ENCODE measurements at places on chromosomes 3 and 15.

DNA sequence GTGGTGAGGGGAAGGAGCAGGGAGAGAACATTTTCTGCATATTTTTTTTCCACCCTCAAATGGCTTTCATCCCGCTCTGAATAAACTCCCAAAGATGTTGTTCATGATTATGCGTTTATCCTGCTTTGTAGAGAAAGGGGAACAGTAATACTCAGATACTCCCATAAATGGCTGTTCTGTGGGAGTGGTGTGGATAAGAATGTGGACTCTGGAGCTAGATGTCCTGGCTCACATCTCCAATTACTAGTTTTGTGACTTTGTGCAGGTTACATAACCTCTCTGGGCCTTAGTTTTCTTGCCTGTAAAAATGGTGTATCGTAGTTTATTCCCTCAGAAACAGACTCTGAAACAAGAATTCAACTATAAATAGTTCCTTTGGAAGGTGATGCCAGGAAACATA, 395.4 kb upstream of the SUCLG2 start:
- no peak for DNase-seq

- DNase-seq = no peak
Measured at GRCh38 chr3:135788978-135789377, 176.6 kb upstream of the PPP2R3A start.

DNA sequence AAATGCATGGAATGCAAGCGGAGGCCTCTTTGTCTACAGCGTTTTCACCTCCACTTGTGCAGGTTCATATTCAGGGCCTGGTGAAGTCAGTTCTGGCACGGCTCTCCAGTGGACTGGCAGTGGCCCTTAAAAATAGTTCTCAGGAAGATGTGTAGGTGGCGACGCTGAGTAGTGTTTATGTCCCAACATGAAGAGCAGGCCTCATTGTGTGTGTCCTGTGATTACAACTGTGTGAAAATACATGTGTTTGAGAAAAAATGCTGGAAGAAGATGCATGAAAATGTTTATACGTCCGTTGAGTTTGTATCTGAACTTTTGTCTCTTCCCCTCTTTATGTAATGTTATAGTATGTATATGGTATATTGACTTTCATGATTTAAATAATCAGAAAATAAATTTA, 7.2 kb downstream of the LIPC start:
- no peak for DNase-seq

DNA sequence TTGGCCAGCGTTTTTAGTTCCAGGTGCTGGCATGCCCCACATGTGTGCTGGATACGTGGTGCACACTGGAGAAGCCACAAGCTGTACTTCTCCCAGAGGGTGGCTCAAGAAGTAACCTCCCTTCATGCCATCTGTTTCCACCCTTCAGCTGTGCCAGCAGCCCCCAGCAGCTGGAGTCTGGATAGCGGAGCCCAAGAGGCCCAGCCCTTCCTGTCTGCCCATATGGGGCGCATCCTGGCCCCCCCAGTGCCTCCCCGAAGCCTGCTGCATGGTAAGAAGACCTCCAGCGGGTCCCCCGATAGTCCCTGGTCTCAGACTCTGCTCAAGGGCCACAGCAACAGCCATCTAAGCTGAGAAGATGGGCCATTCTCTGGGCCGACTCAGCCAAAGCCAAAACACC, 5.8 kb upstream of the MANF start:
- no peak for DNase-seq

- no peak for DNase-seq
Measured at GRCh38 chr3:114827495-114827894, 319.6 kb downstream of the ZBTB20 start.

GRCh38 chr3:172150913-172151650, 111.7 kb downstream of the FNDC3B start:
- no peak for DNase-seq

- no peak for DNase-seq
Measured at GRCh38 chr3:185406121-185406620, 43.2 kb downstream of the MAP3K13 start.

GRCh38 chr3:126078866-126079265, 5.1 kb downstream of the SLC41A3 start:
- no peak for DNase-seq

- no peak for DNase-seq
Measured at GRCh38 chr15:65576664-65577063, 34.3 kb downstream of the INTS14 start.

- DNase-seq = no peak
Measured at GRCh38 chr15:64315216-64315615, 40.8 kb downstream of the CSNK1G1 start.

- DNase-seq = no peak
Measured at GRCh38 chr3:115325539-115325938, 178.5 kb upstream of the ZBTB20 start.

DNA sequence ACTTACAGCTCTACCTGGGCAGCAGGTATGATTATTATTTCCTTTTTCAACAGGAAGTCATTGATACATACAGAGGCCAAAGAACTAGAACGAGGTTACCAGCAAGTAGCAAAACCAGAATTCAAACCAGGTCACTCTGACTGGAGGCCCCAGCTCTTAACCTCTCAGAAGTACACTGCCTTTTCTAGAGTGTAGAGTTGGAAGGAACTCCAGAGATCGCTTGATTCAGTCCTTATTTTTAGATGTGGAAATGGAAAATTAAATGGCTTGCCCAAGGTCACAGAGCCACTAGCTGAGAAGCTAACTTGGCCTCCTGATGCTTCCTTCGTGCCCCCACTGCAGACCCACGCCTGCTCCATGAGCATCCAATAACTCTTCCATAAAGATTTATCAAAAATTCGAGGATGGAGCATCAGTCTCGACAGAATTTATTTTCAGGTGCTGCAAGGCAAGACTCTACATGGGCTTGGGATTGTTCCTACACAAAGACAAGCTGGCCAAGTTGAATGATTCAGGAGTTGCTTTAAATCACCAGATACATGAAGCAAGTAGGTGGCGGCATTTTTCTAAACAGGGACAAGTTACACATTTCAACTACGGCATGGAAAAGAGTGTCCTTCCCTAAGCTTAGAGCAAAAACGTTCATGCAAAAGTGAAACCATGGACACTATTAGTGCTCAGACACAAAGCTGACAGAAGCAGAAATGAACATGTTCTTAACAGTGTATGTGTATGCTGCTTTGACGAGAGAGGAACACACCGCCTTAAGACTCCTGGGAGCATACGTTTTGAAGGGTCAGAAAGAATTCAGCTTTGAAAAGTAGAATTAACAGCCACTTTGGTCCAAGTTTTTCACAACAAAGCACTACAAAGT, 235.7 kb downstream of the THRB start:
- DNase-seq = no peak

- no peak for DNase-seq
Measured at GRCh38 chr3:165854696-165855095, 17.5 kb upstream of the BCHE start.

DNA sequence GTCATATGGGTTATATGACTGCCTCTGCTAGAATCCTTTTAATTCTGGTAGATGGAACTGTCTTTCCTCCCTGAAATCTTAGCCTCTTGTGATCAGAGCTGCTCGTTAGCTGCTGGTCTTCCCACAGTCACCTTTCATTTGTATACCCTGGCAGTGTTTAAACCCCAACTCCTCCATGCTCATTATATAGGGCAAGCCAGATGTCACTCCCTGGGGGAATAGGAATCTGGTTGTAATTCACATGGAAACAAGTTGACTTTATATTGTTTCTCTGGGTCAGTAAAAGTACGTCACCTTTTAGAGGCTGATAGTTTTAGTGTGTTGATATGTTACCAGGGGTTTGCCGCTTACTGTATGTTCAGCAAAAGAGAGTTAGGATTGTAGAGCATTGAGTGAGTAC, 103.5 kb downstream of the ITPR1 start:
- no peak for DNase-seq

GRCh38 chr3:74651292-74651691, 36.8 kb upstream of the CNTN3 start:
- DNase-seq = no peak

DNA sequence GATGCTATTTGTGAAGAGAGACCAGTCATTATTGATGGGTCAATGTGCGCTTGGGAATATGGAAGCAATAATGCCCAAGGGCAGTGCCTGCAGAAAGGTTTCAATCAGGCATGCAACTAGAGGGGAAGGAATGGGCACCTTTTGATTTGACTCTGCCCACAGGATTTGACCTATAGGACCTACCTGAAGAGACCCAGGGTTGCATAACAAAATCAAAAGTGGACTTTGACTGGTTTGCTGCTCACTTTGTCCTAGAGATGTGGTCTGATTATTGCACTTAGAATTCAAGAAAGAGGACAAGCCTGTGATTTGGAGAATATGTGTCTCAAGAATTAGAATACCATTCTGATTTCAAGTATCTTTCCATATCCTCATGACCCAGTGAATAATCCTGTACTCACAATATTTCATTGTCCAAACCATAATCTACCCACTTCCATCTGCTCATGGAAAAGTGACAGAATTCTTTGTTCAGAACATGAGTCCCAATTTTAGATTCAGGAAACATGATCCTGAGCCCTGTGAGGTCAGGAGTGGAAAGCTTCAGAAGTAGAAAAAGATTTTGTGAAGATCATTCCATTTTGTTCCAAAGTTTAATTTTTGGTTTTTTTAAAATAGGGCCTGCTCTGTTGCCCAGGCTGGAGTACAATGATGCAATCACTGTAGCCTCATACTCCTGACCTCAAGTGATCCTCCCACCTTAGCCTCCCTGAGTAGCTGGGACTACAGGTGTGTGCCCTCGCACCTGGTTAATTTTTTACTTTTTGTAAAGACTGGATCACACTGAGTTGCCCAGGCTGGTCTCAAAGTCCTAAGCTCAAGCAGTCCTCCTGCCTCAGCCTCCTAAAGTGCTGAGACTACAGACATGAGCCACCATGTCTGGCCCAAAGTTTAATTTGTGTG, 151.3 kb upstream of the NR2E3 start:
- DNase-seq = no peak

DNA sequence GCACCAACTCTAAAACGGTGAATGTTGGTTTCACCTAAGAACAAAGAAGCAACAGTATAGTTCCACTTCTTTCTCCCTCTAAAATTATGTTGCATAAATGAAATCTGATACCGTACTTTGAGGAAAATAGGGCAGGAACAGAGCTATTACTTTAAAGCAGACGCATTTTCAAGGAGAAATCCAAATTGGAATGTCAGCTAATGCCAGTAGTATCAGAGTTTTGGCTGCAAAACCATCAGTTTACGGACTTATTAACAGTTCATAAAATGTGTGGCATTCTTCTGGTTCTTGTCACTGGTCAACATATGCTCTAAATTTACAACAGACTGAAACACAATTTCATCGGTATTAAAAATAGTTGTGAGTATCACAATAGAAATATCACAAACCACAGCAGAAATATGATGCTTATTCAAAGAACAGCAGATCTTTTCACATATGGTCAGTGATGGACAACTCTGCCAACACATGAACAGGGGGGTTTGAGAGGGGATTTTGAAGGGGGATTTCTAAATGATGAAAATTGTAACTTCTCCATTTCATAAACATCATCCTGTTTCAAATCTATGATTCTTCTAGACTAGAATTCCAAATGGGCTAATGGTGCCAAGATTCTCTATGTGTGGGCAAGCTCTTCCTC, 38.7 kb upstream of the ROBO2 start:
- no peak for DNase-seq

DNA sequence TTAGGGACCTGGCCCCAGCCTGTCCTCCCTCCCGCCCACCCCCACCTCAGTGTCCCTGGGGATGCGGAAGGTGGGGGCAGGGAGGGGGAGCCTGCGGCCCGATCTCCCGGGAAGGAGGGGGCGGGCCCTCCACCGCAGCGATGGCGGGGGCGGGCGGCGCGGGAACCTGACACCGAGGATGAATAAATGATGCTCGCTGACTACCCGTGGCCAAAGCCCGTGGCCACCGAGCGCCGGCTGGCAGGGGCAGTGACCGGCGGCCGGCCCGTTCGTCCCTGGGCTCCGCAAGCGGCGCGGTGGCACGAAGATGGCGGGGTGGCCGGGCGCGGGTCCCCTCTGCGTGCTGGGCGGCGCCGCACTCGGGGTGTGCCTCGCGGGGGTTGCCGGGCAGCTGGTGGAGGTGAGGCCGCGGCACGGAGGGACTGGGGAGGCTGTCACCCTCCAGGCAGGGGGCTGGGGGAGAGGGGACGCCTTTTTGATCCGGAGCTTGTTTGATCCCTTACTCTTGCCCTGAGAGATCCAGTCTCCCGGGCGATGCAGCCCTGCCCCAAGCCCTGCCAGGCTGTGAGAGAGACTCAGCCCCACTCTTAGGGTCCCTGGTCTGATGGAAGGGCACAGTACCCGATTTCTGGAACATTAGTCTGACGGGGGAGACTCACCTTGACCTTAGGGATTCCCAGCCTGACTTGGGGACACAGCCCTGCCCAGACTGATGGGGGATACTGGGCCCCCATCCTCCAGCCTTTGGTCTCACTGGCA, at the start of gene TMIE:
Gene TMIE, plus strand, starts transcription at position 212 of the 759 bp plus-strand sequence. Its CDS starts 96 bp downstream, at position 308.
- no peak for DNase-seq

DNA sequence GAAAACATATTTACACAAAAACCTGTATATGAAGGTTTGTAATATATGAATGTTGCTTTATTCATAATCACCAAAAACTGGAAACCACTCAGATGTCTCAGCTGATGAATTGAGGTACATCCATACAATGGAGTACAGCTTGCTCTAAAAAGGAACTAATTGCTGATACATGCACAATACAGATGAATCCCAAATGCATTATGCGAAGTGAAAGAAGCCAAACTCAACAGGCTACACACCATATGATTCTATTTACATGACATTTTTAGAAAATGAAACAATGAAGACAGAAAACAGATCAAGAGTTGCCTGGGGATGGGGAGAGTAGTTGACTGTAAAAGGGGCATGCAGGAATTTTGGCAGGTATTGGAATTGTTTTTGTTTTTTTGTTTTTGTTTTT, 95.5 kb downstream of the IQCH start:
- no peak for DNase-seq

GRCh38 chr3:42805141-42805821, 991 bp upstream of the HIGD1A start:
- no peak for DNase-seq

All from stimulated activated CD8-positive, alpha-beta memory T cell treated with anti-CD3 and anti-CD28 coated beads, Interleukin-7, amount 100 ng/mL, for 48 hours (primary cell).